ENCODE measurements at places on chromosomes 1 and 21.

DNA sequence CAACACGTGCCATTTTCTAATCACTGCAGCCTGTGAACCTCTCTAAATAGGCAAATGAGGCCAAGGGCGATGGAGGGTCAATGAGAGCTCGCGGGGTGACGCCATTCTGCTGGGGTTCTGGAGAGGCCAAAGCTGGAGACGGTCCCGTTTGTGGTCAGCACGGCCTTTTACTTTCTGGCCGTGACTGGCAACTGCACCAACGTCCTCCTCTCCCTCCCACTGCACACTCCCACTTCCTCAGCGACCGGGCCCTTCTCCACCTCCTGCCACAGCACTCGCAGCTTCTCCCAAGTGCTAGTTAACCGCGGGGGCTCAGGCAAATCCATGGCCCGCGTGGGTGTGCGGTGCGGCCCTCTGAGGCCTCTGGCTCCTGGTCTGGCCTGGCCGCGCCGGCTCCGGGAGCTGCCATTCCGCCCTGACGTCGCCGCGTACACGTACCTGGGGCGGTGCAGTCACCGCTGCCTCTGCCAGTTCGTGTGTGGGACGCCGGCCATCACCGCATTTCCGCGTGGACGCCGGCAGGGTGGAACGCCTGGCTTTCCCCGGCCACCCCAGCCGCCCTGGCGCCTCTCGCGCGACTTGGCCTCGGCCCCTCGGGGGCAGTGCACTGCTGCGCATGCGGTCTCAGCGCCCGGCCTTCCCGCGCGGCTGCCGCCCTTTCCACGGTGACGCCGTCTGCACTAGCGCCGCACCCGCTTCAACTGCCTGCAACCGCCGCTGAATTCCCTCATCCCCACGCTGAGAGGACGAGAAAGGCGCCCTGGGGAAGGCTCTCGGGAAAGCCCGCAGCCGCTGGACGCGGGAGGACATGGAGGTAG lies 18.2 kb downstream of the OR2C3 start:
- no peak for DNase-seq

- DNase-seq: no peak
These were observed 2.4 kb upstream of the ABL2 start for GRCh38 chr1:179231923-179232322.

GRCh38 chr1:220045356-220046051 lies 801 bp downstream of the EPRS1 start:
- DNase-seq: no peak

- DNase-seq: no peak
These were observed 486.3 kb downstream of the NEGR1 start for GRCh38 chr1:71796006-71796405.

DNA sequence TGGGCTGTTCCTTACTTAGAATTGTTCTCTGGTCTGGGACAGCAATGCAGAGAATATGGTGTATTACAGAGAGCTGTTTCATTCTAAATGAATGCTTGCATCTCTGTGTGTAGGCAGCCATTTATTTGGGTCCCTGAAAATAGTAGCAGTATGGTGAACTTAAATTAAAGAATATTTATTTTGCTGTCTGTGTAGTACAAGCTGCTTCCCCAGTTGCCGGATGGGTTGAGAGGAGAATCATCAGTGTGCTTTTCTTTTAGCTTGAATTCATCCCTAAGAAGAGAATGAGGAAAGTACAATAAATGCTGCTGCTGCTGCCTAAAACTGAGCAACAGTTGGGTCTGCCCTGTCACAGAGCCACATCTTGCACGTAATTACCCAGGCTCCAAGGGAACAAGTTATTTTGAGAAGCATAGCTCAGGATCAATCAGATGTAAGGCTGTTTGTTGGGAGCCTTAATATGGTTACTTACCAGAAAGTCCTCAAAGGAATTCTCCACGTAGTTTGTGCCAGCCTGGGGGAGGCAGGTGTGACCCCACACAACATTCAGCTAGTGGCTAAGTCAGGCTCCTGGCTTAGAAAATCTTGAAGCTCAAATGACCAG lies 16.6 kb downstream of the ACTN2 start:
- DNase-seq: no peak

DNA sequence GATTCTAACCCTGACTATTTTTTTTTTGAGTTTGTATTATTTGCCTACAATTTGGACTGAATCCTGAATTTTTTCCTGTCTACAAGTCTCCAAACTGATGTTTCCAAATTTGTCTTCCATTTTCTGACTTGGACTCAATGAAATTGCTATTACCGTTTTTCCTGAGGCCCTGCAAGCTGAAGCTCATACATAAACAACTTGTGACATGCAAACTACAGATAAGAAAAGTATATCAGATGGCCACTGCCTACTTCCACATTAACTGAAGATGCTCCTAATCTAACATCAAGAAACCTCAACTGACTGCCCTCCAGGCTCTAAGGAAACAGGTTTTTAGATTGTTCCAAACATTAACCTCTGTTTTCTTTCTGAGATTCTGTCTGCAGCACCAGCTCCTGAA lies 51.1 kb upstream of the KLHDC7A start:
- DNase-seq: no peak

- no peak for DNase-seq
These were observed 51.8 kb upstream of the INSL5 start for GRCh38 chr1:66852870-66853269.

DNA sequence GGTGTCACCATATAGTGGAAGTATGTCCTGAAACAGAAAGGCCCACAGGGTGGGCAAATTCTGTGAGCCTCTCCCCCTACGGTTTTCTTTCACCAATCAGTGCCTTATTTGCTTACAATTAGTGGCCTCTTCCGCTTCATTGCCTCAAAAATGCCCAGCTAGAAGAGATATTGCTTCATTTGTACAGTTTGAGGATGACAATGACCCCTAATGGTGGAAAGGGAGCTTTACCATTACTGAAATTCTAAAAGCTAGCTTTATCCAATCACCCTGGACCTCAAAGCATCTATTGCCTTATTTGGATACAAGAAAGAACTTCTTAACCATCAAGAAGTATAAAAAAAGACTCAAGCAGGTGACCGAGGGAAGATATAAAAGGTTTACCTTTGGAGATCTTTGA lies 49.6 kb downstream of the LRRC71 start:
- no peak for DNase-seq

- no peak for DNase-seq
These were observed 738.8 kb downstream of the PTPRU start for GRCh38 chr1:29975036-29975694.

DNA sequence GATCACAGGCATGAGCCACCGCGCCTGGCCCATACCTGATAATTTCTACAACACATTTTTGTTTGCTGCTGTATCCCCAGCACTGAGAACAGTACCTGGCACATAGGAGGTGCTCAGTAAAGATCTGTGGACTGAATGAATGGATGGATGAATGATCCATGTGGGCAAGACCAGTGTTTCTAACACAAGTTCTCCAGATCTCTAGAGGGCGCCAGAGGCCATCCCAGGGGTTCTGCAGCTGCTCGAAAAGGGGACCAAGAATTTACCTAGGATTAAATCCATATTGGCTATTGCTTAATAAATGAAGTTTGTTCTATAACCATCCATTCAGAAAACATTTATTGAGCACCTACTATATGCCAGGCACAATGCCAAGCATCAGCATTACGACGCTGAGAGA lies 167.7 kb downstream of the ACTL8 start:
- DNase-seq: no peak

GRCh38 chr1:20640183-20640597 lies 6.9 kb downstream of the PINK1 start:
- peak; percentile 60 for DNase-seq

- no peak for DNase-seq
These were observed 166.1 kb downstream of the HIVEP3 start for GRCh38 chr1:41752514-41753170.

- DNase-seq: no peak
These were observed 26.9 kb downstream of the PLEKHO1 start for GRCh38 chr1:150176593-150176992.

GRCh38 chr1:183770816-183771128 lies 34.1 kb upstream of the RGL1 start:
- no peak for DNase-seq
